ENCODE measurements at places on chromosomes 2 and 18.

DNA sequence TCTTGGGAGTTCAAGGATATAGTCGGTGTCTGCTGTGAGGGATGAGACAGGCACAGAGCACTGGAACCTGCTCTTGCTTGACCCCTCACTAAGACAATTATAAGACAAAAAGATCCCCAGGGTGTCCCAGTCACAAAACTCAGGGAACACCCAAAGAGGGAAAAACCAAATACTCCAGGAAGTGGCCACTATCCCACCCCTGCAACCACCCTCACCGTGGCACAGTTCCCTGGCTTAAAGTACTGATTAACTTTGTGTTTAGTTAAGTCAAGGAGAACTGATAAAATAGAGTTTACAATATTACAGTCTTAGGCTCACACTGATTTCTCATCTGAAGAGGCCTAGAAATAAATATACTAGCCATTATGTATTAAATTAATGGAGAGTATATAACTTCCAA is 13.5 kb downstream of the IL36B start:
- DNase-seq, result no peak

- DNase-seq, result no peak
These were observed 77.9 kb upstream of the GLS start for GRCh38 chr2:190802626-190803209.

DNA sequence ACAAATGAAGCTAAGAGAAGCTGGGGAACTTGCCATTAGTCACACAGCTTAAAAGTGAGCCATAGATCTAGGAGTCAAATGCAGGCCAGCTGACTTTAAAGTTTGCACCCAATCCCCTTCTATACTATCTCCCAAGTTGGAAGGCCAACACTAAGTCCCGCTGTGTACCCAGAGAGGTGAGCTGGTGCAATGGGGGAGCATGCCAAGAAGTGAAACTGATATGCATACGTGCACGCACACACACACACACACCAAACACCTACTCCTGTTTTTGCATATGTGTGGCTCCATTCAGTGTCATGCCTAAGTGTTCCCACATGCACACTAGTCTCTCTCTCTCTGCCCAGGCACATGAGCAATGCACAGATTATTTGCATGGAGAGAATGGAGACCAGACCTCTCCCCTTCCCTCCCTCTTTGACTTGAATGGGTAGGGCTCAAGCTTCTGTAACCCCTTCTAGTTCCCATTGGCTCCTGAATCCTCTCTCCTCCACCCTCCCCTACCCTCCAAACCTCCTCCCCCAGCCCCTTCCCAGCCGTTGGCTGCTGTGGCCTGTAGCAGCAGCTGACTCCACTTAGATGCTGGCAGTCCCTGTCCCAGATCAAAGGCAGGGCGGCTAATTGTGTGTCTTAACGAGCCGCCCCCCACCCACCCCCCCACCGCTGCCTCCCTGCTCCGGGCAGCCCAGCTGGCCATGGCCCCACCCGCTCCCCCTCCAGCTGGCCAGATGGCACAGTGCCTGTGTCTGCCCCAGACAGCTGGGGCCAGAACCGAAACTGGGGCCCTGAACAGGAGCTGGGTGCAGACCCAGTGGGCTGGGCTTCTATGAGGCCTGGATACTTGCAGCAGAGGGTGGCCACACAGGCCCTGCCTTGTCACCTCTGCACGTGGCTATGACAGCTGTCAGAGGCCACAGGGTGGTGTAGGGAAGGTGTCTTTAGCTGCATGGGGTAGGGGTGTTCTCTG is 5.6 kb downstream of the WNT10A start:
- no peak for DNase-seq

DNA sequence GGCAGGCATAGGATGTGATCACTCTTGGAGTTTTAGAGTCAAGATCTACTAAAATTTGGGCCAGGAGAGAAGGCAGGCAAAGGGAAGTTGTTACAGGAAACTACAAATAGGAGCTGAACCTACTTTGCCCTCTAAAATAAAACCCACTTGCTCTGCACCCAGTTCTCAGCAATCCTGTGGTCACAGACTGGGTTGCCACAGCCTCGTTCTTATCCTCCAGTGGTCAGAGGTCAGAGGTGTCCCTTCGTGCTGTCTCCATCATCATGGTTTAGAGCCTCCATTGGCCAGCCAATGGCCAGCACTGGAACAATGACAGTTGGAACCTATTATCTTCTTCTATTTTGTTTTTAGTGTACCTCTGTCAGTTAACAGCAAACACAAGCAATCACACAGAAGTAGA is 90.7 kb upstream of the TNP1 start:
- no peak for DNase-seq

DNA sequence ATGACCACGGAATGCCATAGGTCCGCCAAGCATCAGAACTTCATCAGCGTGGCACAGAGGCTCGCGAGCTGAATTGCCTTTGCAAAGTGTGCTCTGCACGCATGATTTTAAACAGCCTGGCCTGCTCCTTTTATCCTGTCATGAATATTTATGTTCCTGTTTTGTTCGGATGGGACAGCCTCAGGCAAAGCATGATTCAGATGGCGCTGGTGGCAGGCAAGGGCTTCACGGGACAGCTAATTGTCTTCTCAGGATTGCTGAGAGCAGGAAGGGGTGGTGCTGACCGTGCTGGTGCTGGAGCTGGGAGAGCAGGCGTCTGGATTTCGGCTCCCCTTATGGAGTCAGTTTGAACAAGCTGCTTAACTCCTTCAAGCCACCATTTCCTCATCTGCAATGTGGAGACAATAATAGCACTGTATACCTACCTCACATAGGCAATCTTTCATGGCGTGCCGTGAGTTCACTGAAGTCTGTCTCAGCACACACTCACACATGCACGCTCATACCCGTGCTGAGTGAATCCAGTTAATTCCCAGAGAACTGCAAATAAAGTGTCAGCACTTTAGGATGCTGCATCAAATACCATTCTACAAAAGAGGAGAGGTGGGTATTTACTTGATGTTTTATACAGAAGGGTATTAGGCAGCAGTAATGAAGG is 79.7 kb upstream of the APCDD1 start:
- DNase-seq, result no peak

DNA sequence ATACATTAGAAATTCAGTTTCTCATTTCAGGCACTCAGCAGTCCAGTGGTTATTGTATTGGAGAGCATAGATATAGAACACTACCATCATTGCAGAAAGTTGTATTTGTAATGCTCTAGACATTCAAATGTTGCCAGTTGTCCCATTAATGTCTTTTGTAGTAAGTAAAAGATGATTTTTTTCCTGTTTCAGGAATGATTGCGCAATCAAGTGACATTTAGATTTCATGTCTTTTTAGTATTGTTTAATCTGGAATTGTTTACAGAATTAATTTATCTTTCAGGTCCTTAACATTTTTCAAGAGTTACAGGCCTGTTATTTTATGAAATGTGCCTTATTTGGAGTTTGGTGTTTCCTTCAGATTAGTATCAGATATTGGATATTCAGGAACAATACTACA is 134.7 kb downstream of the MSTN start:
- no peak for DNase-seq

DNA sequence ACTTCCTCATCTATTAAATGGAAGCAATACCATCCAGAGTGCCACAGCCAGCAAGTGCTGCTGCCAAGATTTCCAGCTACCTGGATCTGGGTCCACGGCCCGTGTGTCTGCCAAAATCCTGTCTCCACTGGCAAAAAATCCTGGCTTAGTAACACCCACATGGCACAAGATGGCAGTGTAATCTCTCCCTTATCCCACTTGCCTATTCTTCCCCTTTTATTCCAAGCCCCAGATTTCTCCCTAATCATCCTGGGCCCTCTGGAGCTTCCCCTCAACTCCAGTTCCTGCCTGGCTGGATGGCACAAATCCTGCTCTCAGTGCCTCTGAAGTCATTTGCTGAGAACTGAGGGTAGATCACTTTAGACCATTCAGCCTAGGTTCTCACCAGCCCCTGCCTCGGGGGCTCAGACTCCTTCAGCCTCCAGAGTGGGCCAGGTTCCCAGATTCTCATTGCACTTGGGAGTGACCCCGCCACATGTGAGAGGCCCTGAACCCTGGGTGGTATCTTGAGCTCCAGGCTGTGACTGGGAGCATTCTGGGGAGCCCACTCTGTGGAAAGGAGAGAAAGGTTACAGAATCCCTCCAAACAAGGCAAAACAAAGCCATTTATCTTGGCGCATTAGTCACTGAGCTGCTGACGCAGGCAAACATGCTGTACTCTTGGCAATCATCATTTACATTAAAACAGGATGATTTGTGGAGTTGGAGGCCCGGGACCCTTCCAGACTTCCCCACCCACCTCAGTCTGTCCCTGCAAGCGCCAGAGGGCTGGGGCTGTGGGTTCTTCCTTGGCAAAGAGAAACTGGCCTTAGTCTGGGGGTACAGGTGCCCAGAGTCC is 325.8 kb downstream of the DYSF start:
- DNase-seq, result no peak

GRCh38 chr2:21427606-21428005 is 303.8 kb downstream of the TDRD15 start:
- DNase-seq, result no peak

GRCh38 chr2:27781496-27781895 is 10.0 kb downstream of the MRPL33 start:
- DNase-seq, result no peak

DNA sequence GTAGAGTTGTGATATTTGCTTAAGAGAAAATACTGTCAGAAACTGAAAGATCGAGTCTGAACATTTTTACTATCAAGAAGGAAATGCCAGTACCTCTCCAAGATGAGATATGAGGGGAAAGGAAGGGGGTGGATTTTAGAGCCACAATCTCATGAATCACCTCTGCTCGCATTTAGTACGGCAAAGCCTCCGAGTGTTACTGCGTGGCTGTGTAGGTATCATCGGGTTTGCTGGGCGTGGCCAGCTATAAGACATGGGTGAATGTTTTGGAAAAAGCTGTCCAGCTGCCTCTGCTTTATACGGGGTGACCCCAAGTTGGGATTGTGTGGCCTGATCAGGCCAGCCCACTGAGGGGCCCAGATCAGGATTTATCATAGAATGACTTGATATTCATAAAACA is 826.4 kb downstream of the SOCS6 start:
- no peak for DNase-seq

DNA sequence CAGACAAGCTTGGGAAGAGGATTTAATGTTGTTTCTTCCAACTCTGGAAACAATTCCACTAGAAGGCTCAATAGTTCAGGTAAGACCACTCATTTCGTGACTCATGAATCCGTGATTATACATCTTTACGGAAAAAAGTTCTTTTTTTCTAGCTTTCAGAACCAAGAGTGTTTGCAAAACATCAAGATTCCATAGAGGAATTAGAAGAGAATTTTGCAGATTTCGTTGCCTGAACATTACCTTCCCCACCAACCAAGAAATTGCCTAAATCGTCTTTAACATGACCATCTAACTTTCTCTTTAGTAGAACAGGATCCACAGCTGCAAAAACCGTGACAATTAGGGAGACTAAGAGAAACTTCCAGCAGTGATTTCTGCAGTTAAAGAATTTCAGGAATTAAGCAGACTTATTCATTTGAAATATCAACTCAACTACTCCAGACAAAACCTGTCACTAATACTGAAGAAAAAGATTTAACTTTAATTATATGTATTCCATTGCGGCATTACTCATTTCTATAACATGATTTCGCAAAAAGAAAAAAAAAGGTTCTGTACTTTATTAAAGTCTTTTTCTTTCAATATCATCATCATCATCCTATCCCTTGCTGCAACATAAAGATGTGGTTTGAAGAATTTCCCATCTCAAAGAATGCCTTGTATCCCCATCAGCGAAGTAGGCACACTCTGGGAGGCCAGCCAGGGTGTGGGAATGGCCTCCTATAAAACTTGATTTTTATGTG is 1.9 kb upstream of the NAB1 start:
- no peak for DNase-seq

DNA sequence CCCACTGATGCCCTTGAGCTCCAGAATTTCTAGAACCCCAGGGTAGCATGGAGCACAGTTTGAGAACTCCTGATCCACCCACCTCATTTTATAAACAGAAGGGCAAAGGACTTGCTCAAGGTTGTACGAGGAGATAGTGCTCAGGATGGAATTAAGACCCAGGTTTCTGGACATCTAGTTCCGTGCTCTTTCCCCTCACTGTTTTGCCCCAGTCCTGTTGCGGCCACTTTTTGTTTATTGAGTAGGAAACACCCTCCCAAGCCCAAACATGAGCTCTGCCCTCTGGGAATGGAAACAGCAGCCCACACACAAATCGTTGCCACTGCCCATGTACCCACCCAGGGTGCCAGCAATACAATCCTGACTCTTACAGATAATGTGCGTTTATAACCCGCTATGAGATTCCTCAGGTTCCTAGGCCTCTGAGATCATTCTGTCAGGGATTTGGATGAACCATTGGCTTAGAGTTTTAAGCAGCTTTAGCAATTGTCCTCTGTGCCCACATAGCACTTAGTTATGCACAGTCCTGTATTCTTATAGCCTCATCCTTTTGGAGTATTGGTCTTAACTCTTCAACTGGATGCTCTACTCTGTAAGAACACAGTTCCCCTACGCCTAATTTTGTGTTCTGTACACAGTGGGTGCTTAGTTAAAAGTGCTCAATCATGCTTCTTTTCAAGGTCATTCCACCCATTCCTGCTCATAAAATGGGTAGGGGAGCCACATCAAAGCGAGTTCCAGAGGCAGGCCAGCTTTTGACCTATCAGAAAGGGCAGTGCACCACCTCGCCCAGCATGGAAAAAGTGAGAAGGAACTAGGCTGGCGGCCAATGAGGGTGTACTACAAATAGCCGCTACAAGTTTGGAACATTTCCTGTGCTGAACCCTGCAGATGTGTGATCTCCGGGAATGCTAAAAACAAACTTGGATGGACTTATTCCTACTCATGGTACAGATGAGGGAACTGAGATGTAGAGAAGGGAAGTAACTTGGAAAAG is 60.3 kb upstream of the IGFBP2 start:
- no peak for DNase-seq

GRCh38 chr2:112824694-112825085 is 11.9 kb downstream of the IL1B start:
- no peak for DNase-seq

DNA sequence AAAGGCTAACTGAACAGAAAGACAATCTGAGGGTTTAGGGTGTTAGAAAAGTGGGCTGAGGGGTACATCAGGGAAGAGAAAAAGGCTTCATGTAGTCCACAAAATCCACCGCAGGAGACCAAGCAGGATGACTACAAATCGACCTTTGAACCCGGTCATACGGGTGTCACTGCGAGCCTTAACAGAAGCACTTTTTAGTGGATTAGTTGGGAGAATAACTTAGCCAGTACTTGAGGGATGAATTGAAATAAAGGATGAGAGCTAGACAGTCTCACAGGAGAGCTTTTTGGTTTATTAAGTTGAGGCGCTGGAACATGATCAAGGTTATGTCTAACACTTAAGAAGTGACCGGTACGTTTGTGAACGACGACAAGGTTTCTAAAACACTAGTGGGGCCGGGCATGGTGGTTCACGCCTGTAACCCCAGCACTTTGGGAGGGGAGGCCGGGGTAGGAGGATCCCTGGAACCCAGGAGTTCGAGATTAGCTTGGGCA is 217.7 kb downstream of the MCFD2 start:
- no peak for DNase-seq

DNA sequence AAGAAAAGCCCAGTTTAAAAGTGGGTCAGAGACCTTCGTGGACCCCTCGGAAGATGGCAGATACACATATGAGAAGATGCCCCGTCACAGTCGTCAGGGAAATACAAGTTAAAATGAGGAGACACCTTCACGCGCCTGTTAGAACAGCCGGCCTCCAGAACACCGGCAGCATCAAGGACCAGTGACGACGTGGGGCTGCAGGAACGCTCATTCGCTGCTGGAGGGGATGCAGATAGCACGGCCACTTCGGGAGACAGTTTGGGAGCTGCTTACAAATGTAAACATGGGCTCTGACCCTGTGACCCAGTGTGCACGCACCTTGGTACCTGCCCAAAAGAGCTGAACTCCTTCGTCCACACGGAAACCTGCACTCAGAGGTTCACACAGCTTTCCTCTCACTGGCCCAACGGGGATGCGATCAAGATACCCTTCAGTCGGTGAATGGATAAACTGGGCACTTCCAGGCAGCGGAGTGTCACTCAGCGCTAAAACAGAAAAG is 83.7 kb upstream of the CTDP1 start:
- no peak for DNase-seq
